AG20443 (cell line): ENCODE measurements at places on chromosomes 12 and 14.

GRCh38 chr12:9651265-9651729 is 18.2 kb upstream of the CLEC2D start:
- peak; percentile 18 for DNase-seq

DNA sequence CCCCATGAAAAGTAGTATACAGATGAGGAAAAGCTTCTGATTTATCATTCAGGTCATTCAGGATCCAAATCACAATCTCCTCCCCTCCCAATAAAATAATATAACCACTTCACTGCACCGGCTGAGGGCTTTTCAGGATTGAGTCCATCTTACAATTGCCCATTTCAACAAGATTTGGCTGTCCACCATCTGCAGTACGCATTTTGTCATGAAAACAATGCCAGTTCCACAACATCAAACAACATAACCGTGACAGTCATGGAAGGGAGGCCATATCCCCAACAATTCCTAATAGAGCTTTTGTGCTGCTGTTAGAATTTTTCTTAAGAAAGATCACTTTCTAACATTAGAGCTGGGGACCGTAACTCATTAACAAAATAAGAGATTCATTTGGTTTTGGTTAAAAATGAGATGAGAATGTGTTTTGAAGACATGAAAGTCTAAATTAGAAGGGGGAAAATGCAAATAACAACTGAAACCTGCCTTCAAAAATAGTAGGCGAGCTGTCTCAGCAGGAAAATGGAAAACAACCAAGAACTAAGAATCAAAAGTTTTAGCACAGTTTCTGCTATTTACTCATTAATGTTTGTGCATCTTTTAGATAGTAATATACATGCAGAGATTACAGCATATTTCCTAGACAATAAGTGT is 38.3 kb upstream of the TMTC2 start:
- DNase-seq, result no peak

DNA sequence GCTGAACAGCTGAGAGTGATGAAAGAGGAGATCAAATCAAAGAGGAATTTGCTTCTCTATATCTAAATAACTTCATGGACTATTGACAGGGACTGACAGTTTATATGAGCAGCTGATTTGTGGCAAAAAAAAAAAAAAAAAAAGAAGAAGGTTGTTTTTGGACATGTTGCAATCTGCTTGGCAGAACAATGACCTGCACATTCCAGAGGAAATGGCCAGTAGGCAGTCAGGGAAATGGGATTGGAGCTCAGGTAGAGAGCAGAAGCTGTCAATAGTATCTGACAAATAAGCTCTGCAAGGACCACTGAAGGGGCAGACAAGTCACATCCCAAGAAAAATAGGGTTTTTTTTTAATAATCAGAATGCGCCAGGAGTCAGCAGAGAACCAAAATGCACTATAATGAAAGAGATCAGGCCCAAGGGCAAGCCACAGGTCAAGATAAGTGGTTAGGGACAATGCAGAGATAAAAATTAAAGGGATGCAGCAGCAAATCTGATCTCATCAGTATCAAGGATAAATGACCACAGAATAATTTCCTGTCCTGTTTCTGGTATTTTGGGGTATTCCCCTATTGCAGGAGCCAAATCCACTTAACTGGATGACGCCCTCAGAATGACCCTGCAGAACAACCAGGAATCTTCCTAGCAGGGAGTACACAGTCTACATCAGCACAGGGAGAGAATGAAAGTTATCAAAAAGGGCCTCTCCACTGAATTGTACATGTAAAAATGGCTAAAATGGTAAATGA is 22.6 kb upstream of the DUSP16 start:
- DNase-seq, result no peak

DNA sequence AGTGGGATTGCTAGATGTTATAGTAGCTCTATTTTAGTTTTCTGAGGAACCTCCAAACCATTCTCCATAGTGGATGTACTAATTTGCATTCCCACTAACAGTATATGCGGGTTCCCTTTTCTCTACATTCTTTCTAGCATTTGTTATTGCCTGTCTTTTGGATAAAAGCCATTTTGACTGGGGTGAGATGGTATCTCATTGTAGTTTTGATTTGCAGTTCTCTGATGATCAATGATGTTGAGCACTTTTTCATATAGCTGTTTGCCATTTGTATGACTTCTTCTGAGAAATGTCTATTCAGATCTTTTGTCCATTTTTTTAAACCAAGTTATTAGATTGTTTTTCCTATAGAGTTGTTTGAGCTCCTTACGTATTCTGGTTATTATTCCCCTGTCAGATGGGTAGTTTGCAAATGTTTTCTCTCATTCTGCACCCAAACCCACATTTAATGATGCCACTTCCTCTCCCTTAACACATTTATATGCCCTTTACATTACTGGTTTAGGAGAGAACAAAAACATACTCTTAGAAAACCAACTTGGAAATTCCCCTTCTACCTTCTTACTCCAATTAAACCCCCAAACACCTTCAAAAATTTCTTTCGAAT is 48.2 kb downstream of the NELL2 start:
- DNase-seq, result no peak

DNA sequence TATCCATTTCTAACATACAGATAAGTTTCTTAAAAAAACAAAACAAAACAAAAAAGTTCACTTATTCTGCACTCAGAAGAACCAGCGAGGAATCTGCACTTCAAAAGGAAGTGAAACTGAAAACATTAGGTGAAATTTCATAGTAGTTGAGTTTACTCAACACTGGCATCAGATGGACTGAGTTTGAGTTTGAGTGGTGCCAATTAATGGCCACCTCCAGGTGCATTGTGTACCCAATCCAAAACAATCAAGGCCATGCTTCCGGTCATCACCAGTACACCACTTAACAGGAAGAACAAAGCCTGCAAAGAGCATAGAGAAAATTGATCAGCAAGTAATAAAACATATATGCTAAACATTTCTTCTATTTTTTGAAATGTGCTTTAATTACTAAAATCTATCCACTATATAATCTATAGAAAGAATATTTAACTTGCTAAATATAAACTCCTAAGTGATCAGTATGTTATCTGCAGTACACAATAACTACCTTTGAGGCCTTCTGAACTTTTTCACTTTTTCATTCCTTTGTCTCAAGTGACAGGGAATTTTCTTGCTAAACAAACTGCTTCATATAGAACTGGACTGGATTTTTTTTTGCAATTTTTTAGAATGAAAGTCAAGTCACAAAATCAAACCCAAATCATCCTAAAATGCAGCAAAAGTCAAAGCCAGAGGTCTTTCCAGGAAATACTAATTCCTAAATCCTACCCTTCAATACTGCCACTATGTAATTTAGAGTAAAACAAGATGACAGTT is 11.5 kb downstream of the SLC38A2 start:
- no peak for DNase-seq

DNA sequence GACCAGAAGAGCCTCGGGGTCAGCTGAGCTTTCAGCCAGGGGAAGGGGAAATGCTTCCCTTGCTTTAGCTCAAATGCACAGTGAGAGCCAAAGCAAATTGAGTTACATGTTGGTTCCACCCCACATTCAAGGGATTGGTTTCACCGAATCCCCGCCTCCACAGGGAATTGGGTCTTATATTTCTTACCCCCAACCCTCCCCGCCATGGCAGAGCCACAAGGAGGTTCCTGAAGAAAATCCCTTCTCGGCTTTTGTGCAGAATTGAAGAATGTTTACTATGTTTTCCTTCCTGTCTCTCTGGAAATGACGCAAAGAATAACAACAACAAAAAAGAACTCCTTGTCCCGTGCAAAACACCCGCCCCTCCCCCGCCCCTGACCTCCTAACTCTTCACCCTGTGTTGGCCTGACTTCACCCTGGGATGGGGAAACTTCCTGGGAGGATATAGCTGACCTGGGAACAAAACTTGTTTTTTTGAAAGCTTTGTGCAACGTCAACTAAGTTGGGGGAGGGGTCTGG is 21.9 kb upstream of the CIPC start:
- no peak for DNase-seq

- DNase-seq, result no peak
Observed at GRCh38 chr12:32881107-32881506, 15.5 kb downstream of the PKP2 start.

DNA sequence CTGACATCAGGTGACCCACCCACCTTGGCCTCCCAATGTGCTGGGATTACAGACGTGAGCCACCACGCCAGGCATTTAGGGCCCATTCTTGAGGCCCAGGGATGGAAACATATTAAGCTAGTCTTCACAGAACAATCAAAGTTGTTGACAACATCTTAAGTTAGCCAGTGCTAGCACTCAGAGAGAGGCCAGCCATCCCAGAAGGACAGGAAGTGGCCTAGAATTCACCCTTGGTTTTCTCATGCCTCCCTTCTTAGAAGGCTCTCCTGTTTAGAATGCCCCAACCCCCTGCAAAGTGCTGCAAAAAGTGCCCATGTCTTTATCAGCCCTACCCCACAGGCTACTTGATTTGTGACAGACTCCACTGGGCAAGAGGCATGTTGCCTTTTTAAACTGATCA is 12.1 kb upstream of the OR6J1 start:
- DNase-seq, result no peak

GRCh38 chr12:53345486-53346188 is 9.5 kb upstream of the SP7 start:
- DNase-seq, result peak; percentile 54

- DNase-seq, result no peak
Observed at GRCh38 chr12:89774645-89775044, 66.0 kb upstream of the ATP2B1 start.

DNA sequence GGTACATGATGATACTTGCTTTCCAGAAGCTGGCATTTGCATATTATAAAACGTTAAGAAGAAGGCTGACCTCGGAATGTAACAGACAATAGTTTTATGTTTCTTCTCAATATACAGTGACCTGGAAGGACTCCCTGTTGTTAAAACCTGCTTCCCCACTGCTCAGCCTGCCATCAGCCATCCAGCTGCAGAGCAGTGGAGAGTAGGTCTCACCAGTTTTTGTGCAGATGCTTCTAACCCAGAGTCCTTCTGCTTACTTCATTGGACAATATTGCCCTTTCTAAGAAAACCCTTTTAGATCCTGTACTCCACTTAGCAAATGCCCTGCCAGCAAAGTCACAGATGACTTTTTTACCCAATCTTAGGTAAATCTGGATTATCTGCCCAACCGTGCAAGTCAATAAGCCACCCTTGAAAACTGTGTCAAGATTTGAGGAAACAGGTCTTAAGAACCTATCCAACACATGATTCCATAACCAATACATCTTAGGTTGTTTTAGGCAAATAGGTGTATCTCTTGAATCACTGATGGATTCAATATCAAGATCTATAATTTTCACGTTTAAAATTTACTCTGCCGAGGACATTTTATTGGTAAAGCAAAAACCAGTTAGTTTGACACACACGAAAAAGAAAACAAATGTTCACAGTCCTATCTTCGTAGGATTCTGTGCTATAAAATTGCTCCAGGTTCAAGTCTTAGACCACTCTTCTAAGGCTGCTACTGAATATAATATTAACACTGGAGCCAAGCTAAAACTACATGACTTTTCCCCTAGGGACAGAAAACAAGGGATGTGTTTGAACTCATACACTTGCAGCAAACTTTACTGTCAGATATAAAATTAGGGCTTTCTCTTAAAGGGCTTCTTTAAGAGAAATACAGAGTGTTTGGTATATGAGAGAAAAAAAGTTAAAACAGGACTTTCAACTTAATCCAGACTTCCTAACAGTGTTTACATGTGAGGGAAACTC is 5.7 kb downstream of the PHLDA1 start:
- no peak for DNase-seq

DNA sequence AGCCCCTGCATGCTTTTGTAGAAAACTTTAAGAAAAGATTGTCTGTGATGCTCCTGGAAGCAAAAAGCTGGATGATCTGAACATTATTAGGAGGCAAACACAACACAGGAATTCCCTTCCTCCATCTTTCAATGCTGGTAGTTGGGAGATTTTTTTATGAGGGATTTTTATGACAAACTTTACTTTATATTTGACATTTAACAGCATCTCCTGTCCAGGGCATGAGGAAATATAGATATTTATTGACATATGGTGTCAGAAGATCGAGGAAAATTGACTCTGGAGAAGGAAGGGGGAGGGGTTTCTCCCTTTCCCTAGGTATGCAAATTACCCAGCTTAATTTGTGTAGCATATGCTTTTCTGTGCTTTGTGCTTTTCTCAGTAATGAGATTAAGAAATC is 37.8 kb upstream of the CISTR start:
- no peak for DNase-seq

DNA sequence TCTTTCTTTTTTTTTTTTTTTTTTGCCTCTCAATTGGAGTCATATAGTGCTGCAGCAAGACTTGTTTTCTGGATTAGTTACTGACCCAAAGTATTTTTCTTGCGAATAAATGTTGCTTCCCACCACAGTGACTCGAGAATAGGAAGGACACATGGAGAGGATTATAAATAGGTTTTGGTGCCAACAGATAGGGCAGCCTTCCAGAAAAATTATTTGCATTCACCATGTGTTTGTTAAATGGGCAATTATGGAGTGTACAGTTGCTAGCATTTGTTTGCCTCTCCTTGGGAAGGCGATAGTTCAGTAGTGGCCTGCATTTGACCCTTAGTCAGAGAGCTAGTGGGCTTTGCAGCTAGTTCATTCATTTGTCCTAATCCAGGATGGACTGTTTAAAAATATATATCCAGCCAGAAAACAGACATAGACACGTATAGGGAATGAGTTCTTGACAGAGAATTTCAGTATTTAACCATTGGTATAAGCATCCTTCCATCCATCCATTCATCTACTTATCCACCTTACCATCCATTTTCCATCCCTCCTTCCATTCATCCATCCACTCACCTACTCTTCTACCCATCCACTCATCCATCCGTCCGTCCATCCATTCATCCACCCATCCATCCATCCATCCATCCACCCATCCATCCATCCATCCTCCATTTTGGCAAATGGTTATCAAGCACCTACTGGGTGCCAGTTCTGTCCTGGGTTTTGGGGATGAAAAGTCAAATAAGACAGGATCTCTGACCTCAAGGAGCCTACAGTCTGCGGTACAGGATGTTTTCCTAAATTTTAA is 67.5 kb downstream of the CHST11 start:
- no peak for DNase-seq

- DNase-seq, result no peak
Observed at GRCh38 chr12:7642876-7643309, 22.8 kb downstream of the APOBEC1 start.

DNA sequence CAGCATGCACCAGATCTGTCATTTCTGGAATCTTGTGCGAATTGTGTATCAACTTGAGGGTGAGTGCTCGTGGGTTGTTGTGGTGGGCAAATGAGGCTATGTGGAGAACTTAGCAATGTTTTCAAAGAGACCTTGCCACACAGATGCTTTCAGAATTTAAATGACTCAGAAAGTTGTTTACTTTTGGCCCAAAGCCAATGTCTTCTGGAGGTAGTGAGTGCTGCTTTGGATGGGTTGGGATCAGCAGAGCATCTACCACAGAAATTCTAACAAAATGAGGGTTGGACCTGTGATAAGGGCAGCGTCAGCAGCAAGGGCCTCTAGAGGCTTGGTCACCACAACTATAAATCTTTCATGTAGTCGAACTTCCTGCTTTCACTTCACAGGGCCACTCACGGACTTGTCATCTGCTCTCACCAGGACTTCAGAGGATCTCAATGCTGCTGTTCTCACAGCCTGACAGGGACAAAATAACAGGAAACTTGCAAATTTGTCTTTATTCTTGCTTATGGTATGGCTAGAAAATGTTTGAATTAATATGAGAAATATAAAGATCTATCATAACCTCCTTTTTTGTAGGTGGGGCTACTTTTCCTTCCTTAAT is 111.4 kb downstream of the DACT1 start:
- peak; percentile 71 for DNase-seq
